ENCODE measurements at places on chromosomes 16 and 17.
A peak's percentile ranks its signal among the peaks of the same experiment; 100 is the strongest.

DNA sequence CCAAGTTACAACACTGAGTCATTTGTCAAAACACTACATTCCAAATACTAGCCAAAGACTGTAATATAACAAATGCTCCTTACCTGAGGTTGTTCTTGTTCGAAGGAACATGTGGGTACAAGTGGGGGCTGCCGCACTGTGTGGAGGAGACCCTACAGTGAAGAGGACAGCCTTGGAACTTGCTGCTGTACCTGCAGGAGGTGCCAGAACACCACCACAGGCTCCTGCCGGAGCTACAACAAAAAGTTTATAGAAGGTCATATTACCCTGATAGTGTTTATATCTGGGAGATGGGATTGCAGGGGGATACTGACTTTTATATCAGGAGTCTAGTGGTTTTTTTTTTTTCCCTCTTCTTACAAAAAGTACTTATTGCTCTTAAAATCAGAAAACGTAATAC, 37.8 kb upstream of the ALDH3A1 start:
- no peaks in the 10 kb centered on the region for H3K4me1 ChIP-seq
- H3K27me3 ChIP-seq = peaks cover 11% of the 10 kb centered on the region
- H3K4me3 ChIP-seq = no peak overlapping the region
- no peak overlapping the region for H3K27ac ChIP-seq
- no peaks in the 10 kb centered on the region for H3K36me3 ChIP-seq

DNA sequence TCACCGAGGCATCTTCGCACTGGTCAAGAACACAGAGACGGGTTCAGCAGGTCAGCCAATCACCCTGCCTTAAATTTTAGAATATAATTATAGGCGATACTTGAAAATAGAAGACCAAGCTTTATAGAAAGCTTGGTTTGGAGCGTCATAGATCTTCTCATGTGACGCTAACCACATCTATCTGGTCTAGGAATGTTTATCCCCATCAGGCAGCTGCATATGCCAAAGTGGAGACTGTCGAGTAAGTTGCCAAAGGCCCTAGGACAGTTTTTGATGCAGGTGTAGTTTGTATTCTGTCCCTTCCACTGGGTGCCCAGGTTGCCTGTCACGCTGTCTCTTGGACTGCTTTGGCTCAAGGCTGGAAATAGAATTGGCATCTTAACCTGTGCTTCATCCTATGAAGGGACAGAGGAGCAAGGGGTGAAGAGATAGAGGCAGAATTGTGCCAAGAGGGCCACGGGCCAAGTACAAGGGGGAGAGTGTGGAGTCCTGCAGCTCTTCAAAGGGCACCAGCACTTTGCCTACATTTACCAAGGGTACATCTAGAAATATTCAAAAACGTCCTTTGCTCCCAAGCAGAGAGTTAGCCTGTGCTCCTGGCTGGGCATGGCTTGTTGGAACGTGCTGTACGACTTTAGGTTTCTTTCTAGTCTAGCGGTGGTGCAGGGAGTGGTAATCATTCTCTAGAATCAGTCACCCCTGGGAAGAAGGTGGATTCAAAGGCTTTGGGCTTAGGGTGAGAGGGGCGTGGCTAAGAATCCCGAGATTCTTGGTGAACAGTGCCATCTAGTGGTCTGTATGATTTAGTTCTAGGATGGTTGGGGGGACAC, 5.3 kb upstream of the WIPI1 start:
- H3K27me3 ChIP-seq = no peaks in the 10 kb centered on the region
- peak overlapping the region; percentile 83 for H3K27ac ChIP-seq
- peak overlapping the region; percentile 34 for H3K4me3 ChIP-seq
- H3K4me1 ChIP-seq = peaks cover 57% of the 10 kb centered on the region
- peak; percentile 83 for DNase-seq

DNA sequence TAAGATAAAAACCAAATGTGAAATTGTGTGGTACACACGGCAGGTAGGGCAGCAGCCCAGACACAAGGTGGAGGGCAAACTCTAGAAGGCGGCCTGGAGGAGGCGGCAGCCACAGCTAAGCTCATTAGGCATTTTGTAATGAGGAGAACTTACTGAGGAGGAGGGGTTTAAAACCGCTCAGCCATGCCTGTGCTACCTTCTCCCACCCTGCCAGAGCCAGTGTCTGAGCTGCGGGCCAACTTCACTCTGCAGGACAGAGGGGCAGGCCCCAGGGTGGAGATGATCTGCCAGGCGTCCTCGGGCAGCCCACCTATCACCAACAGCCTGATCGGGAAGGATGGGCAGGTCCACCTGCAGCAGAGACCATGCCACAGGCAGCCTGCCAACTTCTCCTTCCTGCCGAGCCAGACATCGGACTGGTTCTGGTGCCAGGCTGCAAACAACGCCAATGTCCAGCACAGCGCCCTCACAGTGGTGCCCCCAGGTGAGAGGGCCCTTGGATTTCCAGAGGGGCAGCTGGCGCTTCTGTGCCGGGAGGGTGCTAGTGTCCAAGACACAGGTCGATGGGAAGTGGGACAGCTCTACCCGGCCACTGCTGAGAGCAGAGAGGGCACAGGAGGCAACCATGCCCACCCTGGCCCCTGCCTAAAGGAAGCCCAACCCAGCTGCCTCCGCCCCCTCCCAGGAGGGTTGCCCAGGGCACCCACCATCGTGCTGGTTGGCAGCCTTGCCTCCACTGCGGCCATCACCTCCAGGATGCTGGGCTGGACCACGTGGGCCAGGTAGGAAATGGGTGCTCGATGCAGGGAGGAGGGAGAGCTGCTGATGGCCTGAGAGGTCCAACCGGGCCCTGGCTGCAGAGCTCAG, 4.3 kb upstream of the SYNGR2 start:
- no peaks in the 10 kb centered on the region for H3K27me3 ChIP-seq
- peaks cover 13% of the 10 kb centered on the region for H3K4me1 ChIP-seq
- no peak for DNase-seq
- H3K36me3 ChIP-seq = no peaks in the 10 kb centered on the region
- H3K27ac ChIP-seq = no peak overlapping the region

DNA sequence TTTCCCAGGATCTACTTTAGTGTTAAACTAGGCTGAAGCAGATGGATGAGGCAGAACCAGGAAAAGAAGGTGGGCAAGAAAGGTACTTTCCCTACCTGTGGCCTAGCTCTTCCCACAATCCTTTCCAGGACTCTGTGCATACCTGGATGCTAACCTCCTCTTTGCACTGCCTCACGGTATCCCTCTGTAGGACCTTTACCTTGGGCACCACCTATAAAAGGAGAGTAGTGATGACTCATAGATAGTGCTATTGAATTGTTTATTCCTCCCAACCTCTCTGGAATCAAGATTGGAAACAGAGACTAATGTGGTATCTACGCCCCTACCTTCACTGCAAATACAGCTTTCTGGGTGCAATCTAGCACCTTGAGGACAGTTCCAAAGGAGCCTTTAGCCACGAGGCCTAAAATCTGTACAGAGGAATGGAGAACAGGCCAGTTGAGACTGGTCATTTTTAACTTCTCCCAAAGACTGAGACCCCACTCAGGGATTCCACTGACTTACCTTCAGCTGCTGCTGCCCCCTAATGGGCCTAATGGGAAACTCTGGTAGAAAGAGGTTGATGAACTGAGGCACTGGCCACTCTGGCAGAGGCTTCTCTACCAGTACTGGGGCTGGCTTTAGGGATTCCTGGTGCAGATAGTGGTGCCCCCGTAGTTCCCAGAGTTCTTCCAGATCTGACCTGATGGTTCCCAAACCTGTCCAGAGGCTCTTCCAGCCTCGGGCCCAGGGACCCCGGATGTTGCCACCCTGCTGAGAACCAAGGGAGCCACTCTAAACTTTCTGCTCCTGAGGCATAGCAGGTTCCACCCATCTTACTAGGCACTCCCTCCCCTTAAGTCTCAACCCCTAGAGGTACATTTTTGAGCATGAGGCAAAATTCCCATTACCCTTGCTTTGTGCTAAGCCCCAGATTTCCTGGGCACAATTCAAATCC, 781 bp downstream of the RSKR start:
- no peak overlapping the region for H3K4me3 ChIP-seq
- H3K27me3 ChIP-seq = no peaks in the 10 kb centered on the region
- no peaks in the 10 kb centered on the region for H3K4me1 ChIP-seq
- H3K36me3 ChIP-seq = peaks cover 74% of the 10 kb centered on the region
- DNase-seq = peak; percentile 42

DNA sequence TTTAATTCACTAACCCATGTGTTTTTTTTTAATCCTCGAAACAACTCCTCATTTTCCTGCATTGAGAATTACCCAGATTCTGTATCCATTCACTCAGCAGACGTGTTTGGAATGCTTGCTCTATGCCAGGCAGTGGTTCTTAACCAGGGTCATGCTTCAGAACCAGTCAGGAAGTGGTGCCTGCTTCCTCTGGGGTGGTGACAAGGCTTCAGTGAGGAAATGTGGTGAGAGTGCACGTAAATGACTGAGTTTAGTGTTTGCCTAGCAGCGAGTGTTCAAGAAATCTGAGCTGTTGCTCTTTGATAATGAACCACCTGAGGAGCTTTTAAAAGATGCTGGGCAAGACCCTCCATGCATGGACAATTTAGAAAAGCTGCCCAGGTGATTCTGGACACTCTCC, 9.9 kb downstream of the ZFP90 start:
- H3K36me3 ChIP-seq = peaks cover 72% of the 10 kb centered on the region
- no peak overlapping the region for H3K27ac ChIP-seq
- DNase-seq = peak; percentile 46
- H3K4me3 ChIP-seq = no peak overlapping the region

GRCh38 chr16:28526201-28527099, 12.3 kb downstream of the NUPR1 start:
- H3K27me3 ChIP-seq = no peaks in the 10 kb centered on the region
- H3K27ac ChIP-seq = no peak overlapping the region
- DNase-seq = no peak
- H3K4me1 ChIP-seq = no peaks in the 10 kb centered on the region

GRCh38 chr17:11813871-11814270, 183.4 kb downstream of the ZNF18 start:
- H3K4me1 ChIP-seq = no peaks in the 10 kb centered on the region
- no peak overlapping the region for H3K27ac ChIP-seq
- no peaks in the 10 kb centered on the region for H3K36me3 ChIP-seq

DNA sequence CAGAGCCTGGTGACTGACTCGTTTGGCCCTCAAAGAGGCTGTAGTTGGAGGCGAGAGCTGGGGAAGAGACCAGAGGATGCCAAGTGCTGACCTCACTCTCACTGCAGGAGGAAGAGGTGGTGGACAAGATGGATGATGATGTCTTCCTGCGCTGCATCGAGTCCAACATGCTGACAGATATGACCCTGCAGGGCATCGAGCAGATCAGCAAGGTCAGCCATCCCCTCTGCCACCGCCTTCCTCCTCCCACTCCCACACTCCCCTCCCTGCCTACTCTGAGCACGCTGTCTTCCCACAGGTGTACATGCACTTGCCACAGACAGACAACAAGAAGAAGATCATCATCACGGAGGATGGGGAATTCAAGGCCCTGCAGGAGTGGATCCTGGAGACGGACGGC, 26.9 kb downstream of the POLR2A start:
- peaks cover 86% of the 10 kb centered on the region for H3K36me3 ChIP-seq
- H3K27ac ChIP-seq = no peak overlapping the region
- no peak overlapping the region for H3K4me3 ChIP-seq
- no peak for DNase-seq
- no peaks in the 10 kb centered on the region for H3K4me1 ChIP-seq

GRCh38 chr16:4381072-4381934, 9.7 kb downstream of the VASN start:
- H3K27me3 ChIP-seq = no peaks in the 10 kb centered on the region
- no peak for DNase-seq
- H3K36me3 ChIP-seq = peaks cover 34% of the 10 kb centered on the region
- H3K4me1 ChIP-seq = no peaks in the 10 kb centered on the region
- no peak overlapping the region for H3K27ac ChIP-seq

GRCh38 chr16:24626256-24626655, 86.9 kb downstream of the RBBP6 start:
- H3K27ac ChIP-seq = no peak overlapping the region
- DNase-seq = no peak
- no peaks in the 10 kb centered on the region for H3K36me3 ChIP-seq

GRCh38 chr17:41527063-41528023, 765 bp downstream of the KRT19 start:
- H3K4me1 ChIP-seq = no peaks in the 10 kb centered on the region
- H3K27me3 ChIP-seq = peaks cover 22% of the 10 kb centered on the region
- no peak overlapping the region for H3K4me3 ChIP-seq

DNA sequence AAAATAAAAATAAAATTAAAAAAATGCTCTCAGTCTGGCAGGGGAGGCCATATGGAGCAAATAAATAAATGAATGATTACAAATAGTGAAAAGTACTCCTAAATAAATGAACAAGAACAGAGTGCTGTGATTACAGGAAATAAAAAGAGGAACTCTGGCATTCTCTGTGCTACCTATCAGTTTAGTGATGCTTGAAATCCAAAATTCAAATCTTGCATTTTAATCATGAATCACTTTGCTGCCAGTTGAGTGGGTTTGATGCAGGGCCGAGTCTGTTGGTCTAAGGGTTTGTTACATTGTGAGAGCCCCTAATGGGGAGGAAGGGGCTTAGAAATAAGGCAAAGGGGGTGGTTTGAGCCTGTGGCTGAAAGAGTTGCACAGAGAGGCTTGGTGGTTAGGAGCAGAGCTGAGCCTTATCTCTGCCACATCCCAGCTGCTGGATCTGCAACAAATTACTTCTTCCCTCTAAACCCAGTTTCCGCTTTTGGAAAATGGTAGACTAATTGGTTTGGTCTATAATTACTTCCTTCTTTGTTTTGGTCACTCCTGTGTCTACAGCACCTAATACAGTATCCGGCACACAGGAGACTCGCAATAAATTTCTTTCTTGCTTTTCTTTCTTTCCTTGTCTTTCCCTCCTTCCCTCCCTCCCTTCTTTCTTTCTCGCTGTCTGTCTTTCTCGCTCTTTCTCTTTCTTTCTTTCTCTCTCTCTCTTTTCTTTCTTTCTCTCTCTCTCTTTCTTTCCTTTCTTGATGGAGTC, 6.3 kb upstream of the ABCC1 start:
- H3K4me3 ChIP-seq = no peak overlapping the region
- H3K27me3 ChIP-seq = no peaks in the 10 kb centered on the region
- DNase-seq = no peak
- no peaks in the 10 kb centered on the region for H3K36me3 ChIP-seq
- H3K4me1 ChIP-seq = peaks cover 19% of the 10 kb centered on the region

DNA sequence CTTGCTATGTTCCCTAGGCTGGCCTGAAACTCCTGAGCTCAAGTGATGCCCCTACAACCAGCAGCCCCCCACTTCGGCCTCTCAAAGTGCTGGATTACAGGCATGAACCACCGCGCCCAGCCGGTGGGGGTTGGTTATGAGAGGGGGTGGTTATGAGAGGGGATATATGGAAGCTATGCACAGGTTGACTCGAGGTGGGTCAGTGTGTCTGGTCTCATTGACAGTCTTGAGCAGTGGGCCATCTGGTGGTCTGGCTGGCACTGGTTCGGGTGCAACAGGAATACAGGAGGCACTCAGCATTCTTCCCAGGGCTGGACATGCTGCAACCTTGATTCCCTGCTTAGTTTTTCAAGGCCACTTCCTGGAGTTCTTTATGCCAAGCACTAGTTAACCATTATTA, 5.6 kb upstream of the STX1B start:
- H3K36me3 ChIP-seq = no peaks in the 10 kb centered on the region
- DNase-seq = no peak
- H3K4me1 ChIP-seq = no peaks in the 10 kb centered on the region
- no peak overlapping the region for H3K27ac ChIP-seq

GRCh38 chr17:30084788-30085187, 31.8 kb upstream of the NSRP1 start:
- DNase-seq = no peak
- peaks cover 19% of the 10 kb centered on the region for H3K27me3 ChIP-seq
- H3K36me3 ChIP-seq = no peaks in the 10 kb centered on the region
- H3K27ac ChIP-seq = no peak overlapping the region
- H3K4me1 ChIP-seq = no peaks in the 10 kb centered on the region
- no peak overlapping the region for H3K4me3 ChIP-seq
